ENCODE measurements at places on chromosomes 13 and 19.

GRCh38 chr19:15374796-15375440, 4.7 kb downstream of the AKAP8 start:
- DNase-seq, result no peak

- no peak for DNase-seq
These were observed 34.4 kb upstream of the SIN3B start for GRCh38 chr19:16794456-16795441.

DNA sequence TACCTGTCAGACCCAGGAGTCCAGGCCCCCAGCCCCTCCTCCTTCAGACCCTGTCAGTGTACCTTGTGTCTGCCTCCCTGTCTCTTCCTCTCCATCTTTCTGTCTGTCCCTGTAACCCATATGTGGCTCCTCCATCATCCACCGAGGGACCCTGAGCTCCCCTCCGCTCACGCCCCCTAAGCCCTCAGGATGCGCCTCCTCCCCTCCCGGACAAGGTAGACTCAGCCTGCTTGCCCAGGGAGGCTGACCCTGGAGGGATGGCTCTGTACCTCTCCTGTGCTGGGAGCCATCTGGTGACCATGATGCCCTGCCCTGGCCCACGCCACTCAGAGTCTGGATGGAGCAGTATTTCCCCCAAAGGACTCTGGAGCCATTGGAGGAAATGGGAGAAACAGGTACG, 1.0 kb upstream of the CAPN12 start:
- no peak for DNase-seq

GRCh38 chr19:13951799-13952153, 533 bp upstream of the DCAF15 start:
- no peak for DNase-seq

DNA sequence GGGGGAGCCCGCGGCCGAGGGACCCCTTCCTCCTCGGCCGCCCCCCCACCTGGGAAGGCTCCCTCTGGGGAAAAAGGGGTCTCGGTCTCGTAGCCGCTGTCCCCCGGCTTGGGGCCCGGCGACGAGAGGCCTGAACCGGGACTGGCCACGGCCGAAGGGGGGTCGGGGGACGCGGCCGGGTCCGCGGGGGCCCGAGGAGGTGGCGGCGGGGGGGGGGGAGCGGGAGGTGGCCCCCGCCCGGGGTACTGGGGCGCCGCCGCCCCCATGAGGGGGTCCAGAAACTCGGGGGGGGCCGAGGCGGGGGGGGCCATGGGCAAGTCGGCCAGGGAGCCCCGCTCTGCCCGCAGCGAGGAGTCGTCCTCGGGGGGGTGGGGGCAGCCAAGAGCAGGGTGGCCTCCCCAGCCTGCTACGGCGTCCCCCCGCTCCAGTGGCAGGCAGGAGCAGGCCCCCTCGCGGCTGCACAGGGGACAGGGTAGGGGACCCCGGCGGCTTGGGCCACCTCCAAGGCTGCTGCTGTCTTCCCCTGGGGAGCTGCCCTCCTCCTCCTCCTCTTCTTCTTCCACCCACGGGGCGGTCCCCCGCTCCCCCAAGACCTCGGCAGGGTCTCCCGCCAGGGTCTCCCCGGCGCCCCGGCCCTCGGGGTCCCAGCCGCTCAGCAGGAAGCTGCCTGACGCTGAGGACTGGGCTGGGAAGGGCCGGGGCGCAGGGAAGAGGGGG, 12.9 kb downstream of the LMTK3 start:
- no peak for DNase-seq

GRCh38 chr13:99867535-99868257, 103.9 kb downstream of the ZIC5 start:
- no peak for DNase-seq

DNA sequence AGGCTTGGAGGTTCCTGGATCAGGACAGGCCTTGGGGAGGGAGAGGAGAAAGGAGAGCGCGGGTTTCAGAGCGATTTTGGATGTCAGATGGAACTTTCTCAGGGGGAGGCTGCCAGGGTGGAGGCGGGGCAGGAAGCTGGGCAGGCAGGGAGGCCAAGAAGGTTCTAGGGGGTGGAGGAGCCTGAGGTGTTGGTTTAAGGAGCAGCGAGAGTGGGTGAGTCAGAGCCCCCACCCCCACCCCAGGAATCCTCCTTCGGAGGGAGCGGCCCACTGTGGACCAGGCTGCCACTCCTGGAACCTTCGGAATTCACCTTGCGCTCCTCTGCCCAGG, 15.9 kb upstream of the NOP53 start:
- no peak for DNase-seq

- no peak for DNase-seq
These were observed 10.4 kb downstream of the MYO1F start for GRCh38 chr19:8566855-8567254.

DNA sequence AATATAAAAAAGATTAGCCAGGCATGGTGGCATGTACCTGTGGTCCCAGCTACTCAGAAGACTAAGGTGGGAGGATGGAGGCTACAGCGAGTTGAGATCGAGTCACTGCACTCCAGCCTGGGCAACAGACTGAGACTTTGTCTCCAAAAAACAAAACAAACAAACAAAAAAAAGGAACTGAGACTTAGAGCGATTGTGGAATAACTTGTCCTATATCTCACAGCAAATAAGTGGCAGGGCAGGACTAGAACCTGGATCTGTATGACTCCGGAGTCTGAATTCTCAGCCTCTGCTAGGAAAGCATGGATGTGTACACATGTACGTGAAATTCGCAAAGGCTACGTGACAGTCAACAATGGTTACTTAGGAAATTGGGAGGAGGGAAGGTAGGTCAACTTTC, 20.1 kb downstream of the KRTDAP start:
- DNase-seq, result no peak

- DNase-seq, result no peak
These were observed 6.5 kb downstream of the TMEM255B start for GRCh38 chr13:113765564-113765910.

DNA sequence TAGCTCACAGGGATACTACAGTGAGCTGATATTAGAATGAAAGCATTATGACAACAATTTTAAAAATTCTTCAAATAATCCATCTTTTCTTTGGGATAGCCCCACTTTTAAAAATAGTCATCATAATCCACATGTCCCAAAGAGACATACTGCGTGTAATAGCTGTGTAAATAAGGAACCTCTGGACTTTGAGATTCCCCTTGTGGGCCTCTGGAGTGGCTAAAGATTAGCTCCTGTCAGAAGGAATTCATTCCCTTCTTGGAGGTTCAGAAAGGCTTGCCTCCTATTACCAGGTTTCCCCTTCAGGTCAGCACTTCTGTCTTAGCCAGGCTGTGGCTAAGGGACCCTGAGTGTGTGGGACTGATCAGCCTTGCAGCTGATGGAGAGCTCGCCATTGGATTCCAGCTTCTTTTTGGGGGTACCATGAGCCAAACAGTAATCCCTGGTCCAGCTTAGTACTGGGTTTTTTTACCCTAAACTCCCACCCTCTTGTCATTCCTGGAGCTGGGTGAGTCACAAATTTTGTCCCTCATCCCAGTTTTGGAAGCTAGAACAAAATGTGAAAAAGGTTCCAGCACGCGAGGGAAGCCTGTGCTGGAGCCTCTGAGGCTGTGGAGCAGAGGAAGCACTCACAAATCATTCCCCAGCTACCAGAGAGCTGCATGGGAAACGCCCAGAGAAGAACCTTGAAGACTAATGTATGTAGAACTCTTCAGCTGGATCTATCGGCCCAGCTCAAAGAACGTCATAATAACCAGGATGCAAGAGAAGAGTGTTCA, 96.7 kb downstream of the RNASEH2B start:
- no peak for DNase-seq

- DNase-seq, result no peak
These were observed 178.2 kb downstream of the B3GLCT start for GRCh38 chr13:31377946-31378345.

- no peak for DNase-seq
These were observed 6.5 kb upstream of the ZNF708 start for GRCh38 chr19:21335721-21336120.

DNA sequence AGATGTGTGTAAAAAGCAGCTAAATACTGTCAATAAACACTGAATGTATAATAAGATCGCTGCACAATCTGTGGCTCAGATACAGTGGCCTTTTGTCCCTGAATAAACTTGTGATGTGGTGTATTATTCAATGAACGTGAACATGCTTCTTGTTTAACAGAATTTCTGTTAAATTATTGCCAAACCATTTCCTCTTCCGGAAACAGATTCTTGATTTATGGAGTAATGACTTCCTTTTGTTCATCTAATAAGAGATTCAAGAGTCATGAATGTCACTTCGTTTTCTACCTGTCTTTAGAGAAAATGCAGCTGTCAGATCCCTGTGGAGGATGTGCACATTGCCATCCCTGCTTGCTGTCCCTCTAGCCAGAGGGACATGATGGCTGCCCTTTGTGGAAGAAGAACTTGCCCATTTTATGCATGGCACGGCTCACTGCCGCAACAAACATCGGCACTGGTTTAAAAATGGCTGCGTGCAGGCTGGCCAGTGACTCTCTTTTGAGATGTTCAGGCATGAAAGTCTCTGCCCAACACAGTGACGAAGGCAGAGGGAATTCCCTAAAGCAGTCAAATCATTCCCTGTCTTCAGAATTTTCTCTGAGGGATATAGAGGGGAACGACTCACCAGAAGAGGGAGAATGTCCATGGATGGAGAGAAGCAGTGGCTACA, 3.1 kb upstream of the TNFSF13B start:
- DNase-seq, result no peak

- DNase-seq, result no peak
These were observed 390.4 kb downstream of the RFC3 start for GRCh38 chr13:34208336-34208735.

DNA sequence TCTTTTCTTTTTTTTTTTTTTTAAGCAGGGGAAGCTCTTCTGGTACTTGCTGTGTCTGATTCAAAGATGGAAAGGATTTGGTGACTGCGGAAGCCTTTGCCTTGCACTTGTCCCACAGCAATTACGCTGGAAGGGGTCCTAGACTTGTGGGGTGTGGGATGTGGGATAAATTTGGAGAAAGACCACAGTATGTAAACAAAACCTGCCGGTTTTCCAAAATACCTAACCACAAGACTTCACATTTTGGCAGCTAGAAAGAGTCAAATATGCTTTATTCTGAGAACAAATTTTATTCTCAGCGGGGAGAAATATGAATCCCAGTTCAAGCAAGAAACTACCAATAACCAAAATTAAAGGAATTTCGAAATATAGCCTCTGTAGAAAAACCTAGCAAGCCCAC, 176.5 kb downstream of the SPRY2 start:
- DNase-seq, result no peak

DNA sequence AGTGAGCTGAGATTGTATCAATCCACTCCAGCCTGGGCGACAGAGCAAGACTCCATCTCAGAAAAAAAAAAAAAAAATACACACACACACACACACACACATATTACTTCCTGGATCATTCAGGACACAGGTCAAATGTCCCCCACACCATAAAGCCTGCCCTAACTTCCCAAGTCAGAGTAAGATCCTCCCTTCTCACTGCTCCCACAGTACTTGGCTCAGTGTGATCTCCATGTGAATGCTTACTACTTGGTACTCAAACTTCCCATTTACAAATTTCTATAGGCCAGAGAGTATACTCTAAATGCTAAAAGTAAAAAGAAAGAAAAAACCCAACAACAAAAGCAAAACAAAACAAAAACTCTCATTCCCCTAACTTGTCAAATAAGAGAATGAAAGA, 386.8 kb downstream of the SLITRK6 start:
- DNase-seq, result no peak

DNA sequence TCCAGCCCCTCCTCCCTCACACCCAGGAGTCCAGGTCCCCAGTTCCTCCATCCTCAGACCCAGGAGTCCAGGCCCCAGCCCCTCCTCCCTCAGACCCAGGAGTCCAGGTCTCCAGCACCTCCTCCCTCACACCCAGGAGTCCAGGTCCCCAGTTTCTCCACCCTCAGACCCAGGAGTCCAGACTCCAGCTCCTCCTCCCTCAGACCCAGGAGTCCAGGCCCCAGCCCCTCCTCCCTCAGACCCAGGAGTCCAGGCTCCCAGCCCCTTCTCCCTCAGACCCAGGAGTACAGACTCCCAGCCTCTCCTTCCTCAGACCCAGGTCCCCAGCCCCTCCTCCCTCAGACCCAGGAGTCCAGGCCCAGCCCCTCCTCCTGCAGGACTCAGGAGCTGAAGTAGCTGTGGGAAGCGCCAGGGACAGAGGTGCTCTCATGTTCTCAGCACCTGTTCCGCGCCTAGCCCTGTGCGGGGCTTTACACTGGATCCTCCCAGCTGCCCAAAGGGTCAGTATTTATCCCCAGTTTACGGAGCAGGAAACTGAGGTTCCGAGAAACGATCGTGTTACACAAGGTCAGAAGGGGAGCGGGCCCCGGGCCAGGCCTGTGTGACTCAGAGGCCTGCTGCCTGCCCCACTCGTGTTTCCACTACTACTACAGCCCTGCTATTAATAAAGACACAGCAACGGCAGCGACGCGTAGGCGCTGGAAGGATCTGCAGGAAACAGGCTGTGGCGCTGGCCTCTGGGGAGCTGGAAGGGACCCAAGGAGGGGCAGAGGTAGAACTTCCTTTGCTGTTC, 1.7 kb upstream of the SBK3 start:
- DNase-seq, result no peak
